Left ventricle myocardium inferior (tissue), 1 donor: ENCODE measurements at places on chromosomes 2 and 18.

- peak overlapping the region; percentile 7 for H3K4me3 ChIP-seq
- no peaks in the 10 kb centered on the region for H3K27me3 ChIP-seq
- H3K4me1 ChIP-seq = peaks cover 60% of the 10 kb centered on the region
- peak overlapping the region; percentile 37 for H3K27ac ChIP-seq
- no peak for DNase-seq
Measured at GRCh38 chr2:62292190-62292589, 96.3 kb downstream of the B3GNT2 start.

DNA sequence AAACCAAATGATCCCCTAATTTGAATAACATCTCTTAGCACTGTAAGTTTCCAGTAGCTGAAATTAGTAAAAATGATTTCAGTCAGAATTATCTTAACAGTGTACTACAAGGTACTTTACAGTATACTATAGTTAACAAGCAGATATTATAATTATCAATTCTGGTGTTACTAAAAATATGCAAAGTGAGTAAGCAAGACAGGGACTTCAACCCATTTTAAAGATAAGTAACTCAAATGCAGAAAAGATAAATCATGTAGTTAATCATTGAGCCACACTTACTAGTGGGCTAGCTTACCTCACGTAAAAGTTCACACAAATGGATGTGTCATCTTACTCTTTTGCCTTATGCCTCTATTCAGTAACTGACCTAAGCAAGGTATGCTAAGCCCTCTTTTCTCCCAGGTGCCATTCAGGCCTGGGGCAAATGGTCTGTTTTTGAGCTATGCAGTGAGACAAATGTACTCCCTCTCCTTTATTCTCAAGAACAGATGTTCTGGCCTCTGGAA lies 101.0 kb downstream of the NBAS start:
- peaks cover 11% of the 10 kb centered on the region for H3K4me1 ChIP-seq
- DNase-seq = no peak
- peaks cover 54% of the 10 kb centered on the region for H3K36me3 ChIP-seq
- no peak overlapping the region for H3K4me3 ChIP-seq

DNA sequence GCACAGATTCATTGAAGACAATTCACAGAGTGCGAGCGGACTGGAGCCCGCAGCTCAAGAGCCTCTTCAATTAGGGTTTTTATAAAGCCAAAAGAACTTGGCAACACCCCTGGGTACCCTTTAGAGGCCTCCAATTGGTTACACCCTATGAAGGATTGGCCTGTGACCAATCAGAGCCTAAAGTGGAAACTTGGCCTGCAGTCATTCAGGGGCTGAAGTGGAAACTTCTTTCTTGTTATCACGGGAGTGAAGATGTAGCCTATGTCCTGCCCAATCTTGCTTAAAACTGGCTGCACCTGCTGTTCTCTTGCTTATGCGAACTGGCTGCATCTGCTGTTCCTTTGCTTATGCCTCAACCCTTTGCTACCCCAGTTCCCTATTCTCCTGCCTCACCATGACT lies 1.8 kb upstream of the HJURP start:
- no peaks in the 10 kb centered on the region for H3K36me3 ChIP-seq
- DNase-seq = no peak
- peaks cover 17% of the 10 kb centered on the region for H3K4me1 ChIP-seq
- H3K27ac ChIP-seq = no peak overlapping the region

GRCh38 chr18:77062518-77063003 lies 70.0 kb downstream of the MBP start:
- DNase-seq = no peak
- no peak overlapping the region for H3K4me3 ChIP-seq
- H3K27ac ChIP-seq = peak overlapping the region; percentile 67
- no peaks in the 10 kb centered on the region for H3K27me3 ChIP-seq
- peaks cover 60% of the 10 kb centered on the region for H3K4me1 ChIP-seq

GRCh38 chr2:168517816-168518215 lies 61.7 kb downstream of the CERS6 start:
- no peaks in the 10 kb centered on the region for H3K27me3 ChIP-seq
- H3K4me3 ChIP-seq = no peak overlapping the region
- DNase-seq = no peak
- peaks cover 78% of the 10 kb centered on the region for H3K4me1 ChIP-seq
- no peaks in the 10 kb centered on the region for H3K36me3 ChIP-seq
- peak overlapping the region; percentile 90 for H3K27ac ChIP-seq

DNA sequence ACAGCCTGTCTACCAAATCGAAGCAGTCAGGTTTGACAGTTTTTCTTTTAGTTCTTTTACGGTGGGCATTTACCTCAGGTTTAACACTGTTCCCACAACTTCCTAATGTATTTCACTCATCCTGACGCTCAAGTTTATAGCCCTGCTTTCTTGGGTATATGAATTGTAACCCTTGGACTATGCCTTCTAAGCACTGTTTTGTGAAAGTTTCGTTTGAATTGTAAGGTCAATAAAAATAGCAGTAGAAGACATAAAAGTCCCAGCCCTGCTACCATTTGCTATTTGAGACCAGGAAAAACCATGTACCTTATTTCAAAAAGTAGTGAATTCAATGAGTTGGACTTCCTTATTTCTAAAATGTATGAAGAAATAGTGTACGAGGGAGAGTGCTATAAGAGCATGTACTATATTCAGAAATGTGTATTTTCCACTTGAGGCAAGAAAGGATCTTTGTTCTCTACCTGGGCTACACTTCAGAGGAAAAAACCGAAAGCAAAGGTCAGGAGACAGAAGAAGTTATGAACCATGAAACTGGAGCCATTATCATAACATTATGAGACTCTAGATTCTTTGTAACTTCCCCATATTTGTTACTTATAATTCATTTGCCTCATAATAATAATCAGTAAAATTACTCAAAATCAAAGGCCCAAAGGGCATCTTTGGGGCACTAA lies 1.9 kb upstream of the ZC3H15 start:
- DNase-seq = no peak
- H3K4me1 ChIP-seq = peaks cover 49% of the 10 kb centered on the region
- H3K27ac ChIP-seq = no peak overlapping the region
- H3K36me3 ChIP-seq = no peaks in the 10 kb centered on the region
- H3K27me3 ChIP-seq = no peaks in the 10 kb centered on the region
- H3K4me3 ChIP-seq = no peak overlapping the region

DNA sequence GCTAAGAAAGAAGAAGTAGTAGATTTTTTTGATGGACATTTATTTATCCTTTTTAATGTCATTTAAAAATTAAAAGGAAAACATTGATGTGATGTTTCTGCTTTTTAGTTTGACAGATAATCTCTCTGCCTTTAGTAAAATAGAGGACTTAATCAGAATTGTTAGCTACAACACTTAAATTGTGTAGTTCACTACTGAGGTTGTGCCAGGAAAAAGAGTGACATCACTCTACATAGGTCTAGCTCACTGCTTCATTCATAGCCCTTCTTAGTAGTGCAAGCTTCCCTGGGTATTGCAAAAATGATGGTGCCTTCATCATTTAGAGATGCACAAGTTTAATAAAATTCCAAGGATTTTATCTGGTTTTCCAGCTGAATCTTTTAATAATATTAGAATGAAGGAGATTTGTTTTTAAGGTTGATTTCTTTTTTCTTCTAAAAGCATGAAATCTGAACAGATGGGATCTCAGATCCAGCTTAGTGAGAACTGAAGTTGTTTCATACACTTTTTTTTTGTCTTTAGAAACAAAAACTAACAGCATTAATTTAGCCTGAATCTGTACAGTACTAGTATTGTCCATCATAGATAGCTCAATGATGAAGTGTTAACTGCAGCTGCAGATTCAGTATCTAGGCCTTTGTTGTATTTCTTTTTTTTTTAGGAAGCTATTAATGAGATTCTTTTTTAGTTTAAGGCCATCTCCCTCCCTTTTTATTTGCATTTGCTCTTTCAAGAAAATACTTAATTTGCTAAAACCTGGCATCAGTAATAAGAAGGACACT lies 20.6 kb upstream of the TMEFF2 start:
- no peak overlapping the region for H3K27ac ChIP-seq
- DNase-seq = no peak
- no peak overlapping the region for H3K4me3 ChIP-seq
- no peaks in the 10 kb centered on the region for H3K27me3 ChIP-seq

GRCh38 chr2:123695426-123695825 lies 329.7 kb upstream of the CNTNAP5 start:
- H3K27me3 ChIP-seq = no peaks in the 10 kb centered on the region
- no peaks in the 10 kb centered on the region for H3K4me1 ChIP-seq
- no peak overlapping the region for H3K27ac ChIP-seq
- DNase-seq = no peak

DNA sequence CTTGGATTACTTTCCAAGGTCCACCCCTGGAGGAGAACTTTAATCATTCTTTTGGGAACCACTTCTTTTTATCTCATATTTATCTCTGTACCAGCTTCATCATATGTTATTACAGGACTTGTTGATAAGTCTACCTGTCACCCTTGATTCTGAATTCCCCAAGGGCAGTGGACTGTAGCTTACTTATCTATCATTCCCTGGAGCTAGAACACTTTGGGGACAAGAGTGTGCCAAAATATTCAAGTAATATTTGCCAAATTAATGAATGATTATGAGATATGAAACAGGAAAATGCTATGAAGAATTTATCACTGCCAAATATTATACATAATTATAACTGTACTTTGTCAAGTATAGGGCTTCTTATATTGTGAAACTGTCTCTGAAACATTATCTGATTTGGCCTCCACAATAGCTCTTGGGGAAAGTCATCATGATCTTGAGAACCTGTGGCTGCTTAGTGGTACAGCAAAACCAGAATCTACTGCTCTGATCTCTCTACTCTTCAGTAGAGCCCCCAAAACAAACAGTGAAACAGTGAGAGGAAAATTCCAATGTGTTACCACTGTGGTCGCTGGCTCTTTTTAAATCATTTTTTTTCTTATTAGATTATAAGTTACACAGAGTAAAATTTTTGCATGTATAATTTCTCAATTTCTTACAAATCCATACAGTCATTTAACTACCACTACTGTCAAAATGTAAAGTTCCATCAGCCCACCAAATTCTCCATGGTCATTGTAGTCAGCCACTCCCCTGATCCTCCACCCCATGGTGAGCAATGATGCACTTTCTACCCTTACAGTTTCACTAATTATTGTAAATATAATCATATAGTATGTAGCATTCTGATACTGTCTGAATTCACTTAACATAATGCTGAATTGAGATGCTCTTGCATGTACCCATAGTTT lies 197.5 kb downstream of the PIEZO2 start:
- no peaks in the 10 kb centered on the region for H3K36me3 ChIP-seq
- DNase-seq = no peak
- H3K27me3 ChIP-seq = peaks cover 18% of the 10 kb centered on the region
- H3K27ac ChIP-seq = no peak overlapping the region
- no peak overlapping the region for H3K4me3 ChIP-seq
- H3K4me1 ChIP-seq = no peaks in the 10 kb centered on the region

DNA sequence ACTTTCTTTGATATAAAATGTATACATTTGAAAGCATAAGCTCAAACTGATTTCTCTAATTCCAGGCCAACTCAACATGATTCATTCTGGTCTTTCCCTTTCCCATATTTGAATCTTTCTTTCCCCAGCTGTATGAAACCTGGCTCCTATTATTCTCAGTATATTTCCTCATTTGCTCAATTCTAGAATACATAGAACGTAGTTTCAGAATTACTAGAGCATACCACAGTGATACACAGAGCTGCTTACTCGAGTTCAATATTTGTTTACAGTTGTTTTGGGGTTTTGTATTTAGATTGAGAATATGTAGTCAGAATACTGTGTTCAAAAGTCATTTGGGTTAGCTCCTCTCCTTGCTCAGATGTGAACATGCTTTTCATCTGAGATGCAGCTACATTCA lies 43.0 kb downstream of the TNFRSF11A start:
- H3K4me1 ChIP-seq = no peaks in the 10 kb centered on the region
- H3K27ac ChIP-seq = no peak overlapping the region
- DNase-seq = no peak
- no peaks in the 10 kb centered on the region for H3K27me3 ChIP-seq
- H3K4me3 ChIP-seq = no peak overlapping the region

DNA sequence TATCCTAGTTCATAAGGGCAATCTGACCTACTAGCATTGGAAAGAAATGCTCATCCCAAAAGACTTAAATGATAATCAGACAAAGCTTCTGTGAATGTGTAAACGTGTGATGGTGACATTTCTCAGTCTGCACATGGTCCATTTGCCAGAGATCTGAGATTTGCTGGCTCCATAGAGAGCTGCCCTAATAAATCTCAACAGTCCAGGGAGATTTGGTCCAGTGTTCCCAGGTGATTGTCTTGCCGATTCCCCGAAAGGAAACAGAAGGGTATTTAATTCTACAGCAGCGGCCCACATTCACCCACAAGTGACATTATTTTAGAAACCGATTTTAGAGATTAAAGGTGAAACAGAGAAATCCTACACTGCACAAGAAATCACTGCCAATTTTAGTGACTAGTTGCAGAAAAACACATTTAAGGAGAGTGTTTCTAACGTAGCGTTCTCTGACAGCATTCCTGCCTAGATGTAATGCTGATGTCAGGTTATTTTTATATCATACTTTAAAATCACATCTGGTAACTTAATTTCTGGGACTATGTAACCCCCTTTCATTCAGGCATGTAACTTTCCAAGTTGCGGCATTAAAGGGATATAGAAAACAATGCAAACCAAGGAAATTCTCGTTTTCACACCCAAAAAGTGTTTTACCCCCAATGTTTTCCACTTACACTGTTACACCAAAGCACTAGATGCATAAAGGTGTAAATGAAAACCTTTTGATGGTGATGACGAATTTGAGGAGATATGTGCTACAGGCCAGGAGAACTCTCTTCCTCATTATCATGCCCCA lies 231.9 kb upstream of the FN1 start:
- no peaks in the 10 kb centered on the region for H3K36me3 ChIP-seq
- H3K27ac ChIP-seq = no peak overlapping the region
- no peak for DNase-seq

- H3K4me1 ChIP-seq = peaks cover 20% of the 10 kb centered on the region
- H3K27me3 ChIP-seq = no peaks in the 10 kb centered on the region
- no peaks in the 10 kb centered on the region for H3K36me3 ChIP-seq
- DNase-seq = peak; percentile 15
Measured at GRCh38 chr2:22037274-22037673, 913.5 kb downstream of the TDRD15 start.
